Upper lobe of right lung (tissue), 1 donor: ENCODE measurements at places on chromosomes 16 and 17.
A peak's percentile ranks its signal among the peaks of the same experiment; 100 is the strongest.

DNA sequence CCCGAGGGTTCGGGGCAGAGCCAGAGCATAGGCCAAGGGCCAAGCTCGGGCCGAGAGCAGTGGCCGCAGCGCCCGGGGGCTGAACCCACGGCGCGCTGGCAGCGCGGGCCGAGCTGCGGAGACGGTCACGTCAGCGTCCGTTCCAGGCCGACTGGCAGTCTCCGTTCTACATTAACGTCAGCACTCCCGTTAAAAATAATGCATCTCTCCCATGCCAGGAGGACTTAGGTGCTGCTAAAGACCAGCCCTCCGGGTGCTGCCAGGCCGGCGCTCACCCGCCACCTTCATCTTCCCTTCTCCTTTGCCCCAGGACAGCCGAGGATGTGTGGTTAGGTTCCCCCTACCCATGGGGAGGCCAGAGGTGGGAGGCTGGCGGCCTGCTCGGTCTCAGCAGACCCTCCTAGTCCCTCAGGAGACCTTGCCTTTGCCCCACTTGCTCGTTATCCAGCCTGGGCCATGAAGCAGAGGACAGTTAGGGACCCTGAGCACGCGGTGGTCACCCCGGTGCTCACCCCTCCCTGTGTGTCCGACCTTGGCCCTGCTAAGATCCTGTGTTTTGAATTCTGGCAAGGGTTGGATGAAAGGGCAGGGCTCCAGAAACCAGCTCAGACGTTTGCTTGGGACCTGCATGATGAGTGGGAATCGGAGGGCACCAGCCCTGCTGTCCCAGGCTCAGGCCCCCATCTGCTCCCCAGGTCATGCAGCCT lies 572 bp downstream of the MPG start:
- DNase-seq = no peak

DNA sequence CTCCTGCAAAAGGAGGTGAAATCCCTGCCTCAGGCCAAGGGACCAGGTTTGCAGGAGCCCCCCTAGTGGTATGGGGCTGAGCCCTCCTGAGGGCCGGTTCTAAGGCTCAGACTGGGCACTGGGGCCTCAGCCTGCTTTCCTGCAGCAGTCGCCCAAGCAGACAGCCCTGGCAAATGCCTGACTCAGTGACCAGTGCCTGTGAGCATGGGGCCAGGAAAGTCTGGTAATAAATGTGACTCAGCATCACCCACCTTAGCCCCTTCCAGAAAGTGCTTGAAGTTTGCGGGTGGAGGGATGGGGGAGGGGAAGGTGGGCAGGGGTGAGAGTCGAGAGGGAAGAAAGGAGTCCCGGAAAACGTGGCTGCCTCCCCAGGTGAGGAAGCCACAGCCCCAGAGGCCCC lies 2.1 kb downstream of the MC1R start:
- DNase-seq = no peak

- no peak for DNase-seq
Observed at GRCh38 chr17:82599674-82600661, 48.3 kb downstream of the WDR45B start.

GRCh38 chr16:29812754-29813643 lies 1.0 kb downstream of the PRRT2 start:
- no peak for DNase-seq

- no peak for DNase-seq
Observed at GRCh38 chr17:76805319-76805718, 62.9 kb upstream of the MGAT5B start.

GRCh38 chr16:22736791-22737190 lies 77.2 kb upstream of the HS3ST2 start:
- no peak for DNase-seq

- peak; percentile 77 for DNase-seq
Observed at GRCh38 chr16:48537909-48538745, 71.9 kb downstream of the N4BP1 start.

DNA sequence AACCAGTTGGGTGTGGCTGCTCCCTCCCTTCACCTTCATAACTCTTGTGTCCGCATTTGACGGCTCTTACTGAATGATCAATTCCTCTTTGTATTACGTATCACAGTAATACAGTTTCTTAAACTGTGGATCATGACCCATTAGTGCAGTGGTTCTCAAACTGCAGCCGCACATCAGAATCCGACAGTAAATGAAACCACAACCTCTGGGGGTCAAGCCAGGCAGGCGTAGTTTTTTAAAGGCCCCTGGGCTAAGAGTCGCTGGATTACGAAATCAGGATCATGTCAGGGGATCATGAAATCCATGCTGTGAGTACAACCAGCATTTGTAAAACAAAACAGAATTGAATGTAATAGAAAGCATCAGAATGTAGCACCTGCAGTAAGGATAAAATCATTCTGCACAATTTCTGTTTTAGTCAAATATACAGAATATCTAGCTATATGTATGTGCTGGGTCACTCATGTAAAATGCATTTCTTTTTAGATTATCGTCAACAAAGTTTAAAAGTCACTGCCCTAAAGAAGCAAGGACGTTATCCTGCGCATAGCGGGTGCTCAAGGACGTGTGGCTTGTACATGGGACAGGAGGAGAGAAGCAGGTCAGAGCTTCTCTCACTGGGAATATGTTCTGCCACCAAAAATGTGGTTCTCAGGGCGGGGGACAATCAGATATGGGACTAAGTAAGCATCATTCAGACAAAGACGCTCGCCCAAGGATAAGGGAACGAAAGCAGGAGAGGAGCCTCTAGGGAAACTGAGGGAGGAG lies 113.1 kb downstream of the ZFHX3 start:
- DNase-seq = no peak

GRCh38 chr17:13415871-13416416 lies 185.8 kb downstream of the HS3ST3A1 start:
- DNase-seq = peak; percentile 70

DNA sequence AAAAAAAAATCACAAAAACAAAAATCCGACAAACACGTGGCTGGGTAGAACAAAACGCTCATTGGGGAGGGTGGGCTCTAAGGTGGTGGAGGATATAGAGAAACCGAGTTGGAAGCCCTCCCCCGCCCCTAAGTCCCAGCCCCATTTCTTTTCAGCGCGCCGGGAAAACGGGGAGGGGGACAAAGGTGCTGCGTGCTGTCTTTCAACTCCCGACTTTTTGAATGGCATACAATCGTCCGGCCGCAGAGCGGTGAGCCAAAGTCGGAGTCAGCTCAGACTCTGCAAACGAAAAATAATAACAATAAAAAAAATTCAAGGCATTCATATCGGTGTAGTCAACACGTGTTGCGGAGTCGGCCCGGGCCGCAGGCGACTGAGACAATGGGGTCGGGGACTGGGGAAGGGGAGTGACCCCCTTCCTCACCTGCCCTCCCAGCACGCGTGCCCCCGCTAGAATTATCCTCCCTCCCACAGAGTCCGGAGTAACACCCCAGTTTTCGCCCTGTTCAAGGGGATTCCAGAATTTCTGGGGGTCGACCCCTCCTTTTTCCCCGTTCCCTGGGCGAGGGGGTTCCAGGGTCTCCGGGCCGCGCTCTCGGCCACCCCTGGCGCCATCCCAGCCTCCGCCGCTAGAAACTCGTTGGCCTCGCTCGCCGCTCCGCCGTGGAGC lies 1.7 kb upstream of the IGF2BP1 start:
- no peak for DNase-seq

GRCh38 chr17:9522074-9522473 lies 53.5 kb downstream of the STX8 start:
- no peak for DNase-seq

- no peak for DNase-seq
Observed at GRCh38 chr16:88690341-88691128, 4.2 kb upstream of the SNAI3 start.

- DNase-seq = no peak
Observed at GRCh38 chr16:53480394-53480793, 22.6 kb downstream of the AKTIP start.

- DNase-seq = no peak
Observed at GRCh38 chr17:71224824-71225575, 895.8 kb upstream of the SOX9 start.

DNA sequence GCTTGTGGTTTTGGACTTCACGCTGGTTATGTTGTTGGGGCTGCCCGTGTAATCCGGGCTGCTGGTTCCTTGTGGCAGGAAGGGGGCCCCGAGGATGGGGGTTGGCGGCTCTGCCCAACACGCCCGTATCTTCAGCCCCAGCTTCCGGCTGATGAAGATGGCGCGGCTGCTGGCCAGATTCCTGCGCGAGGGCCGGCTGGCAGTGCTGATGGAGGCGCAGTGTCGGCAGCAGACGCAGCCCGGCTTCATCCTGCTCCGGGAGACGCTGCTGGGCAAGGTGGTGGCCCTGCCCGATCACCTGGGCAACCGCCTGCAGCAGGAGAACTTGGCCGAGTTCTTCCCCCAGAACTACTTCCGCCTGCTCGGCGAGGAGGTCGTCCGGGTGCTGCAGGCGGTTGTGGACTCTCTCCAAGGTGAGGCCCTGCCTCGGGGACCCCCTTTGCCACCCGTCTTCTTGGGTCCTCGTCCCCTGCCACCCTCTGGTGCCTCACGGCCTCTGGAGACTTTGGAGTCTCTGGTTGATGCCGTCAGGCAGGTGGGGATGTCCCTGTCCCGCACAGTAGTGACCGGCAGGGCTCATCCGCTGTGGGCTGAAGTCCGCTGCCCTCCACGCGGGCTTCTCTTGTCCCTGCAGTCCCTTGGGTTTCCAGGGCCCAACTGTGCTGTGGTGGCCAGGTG lies 2.2 kb downstream of the TELO2 start:
- DNase-seq = no peak

DNA sequence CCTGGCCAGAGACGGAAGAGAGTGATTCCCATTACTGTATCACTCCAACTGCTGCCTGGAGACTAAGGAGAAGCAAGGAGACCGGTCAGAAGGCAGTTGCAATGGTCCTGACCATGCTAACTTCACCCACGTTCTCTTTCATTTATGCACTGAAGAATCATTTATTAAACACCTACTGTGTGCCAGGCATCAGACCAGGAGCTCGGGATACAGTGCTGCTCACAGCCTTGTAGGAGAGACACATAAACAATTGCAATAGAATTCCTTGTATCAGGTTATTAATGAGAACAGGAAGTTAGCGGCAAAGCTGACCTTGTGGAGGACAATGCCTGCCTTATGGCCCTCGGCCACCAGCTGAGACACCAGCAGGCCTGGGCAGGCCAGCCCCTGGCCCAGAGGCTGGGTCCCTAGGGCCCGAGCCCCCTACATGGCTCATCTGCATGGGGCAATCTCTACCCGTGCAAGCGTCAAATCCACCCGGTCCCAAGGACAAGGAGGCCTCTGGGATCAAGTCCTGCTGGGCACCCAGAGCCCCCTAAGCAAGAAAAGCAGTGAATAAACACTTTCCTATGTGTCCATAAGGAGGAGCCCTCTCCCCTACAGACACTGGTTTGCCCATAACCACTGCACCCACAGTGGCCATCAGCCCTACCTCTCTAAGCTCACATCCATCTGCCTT lies 8.6 kb upstream of the ENPP7 start:
- no peak for DNase-seq

GRCh38 chr17:2905696-2906501 lies 109.7 kb downstream of the RAP1GAP2 start:
- no peak for DNase-seq

GRCh38 chr17:17091856-17092756 lies 49.8 kb downstream of the MPRIP start:
- DNase-seq = peak; percentile 30

DNA sequence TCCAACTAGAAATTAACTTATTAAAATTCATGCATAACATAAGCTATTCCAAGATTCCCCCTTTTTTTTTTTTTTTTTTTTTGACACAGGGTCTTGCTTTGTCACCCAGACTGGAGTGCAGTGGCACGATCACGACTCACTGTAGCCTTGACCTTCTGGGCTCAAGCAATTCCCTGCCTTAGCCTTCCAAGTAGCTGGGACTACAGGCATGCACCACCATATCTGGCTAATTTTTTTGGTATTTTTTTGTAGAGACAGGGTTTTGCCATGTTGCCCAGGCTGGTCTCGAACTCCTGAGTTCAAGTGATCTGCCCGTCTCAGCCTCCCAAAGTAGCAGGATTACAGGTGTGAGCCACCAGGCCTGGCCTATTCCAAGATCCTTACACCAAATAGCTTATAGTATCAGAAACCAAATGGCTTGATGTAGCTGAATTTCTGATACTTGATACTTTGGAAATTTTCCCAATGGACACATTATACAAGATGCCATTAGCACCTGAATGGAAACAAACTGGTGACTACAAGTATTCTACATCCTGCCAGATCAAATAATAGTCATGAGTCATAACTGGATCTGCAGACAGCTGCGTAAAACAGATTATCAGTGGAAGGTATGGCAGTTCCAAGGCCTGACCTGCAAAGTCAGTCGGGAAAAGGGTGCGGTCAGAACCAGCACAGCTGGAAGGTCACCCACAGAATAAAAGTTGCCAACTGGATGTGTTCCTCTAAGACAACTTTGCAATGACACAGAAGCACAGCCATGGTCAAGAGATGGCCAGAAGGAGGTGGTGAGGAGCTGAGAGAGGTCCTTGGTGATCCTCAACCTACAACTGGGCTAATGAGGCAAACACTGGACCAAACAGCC lies 14.5 kb downstream of the TUBG1 start:
- DNase-seq = no peak

GRCh38 chr17:16924696-16925440 lies 47.0 kb downstream of the TNFRSF13B start:
- DNase-seq = peak; percentile 46

DNA sequence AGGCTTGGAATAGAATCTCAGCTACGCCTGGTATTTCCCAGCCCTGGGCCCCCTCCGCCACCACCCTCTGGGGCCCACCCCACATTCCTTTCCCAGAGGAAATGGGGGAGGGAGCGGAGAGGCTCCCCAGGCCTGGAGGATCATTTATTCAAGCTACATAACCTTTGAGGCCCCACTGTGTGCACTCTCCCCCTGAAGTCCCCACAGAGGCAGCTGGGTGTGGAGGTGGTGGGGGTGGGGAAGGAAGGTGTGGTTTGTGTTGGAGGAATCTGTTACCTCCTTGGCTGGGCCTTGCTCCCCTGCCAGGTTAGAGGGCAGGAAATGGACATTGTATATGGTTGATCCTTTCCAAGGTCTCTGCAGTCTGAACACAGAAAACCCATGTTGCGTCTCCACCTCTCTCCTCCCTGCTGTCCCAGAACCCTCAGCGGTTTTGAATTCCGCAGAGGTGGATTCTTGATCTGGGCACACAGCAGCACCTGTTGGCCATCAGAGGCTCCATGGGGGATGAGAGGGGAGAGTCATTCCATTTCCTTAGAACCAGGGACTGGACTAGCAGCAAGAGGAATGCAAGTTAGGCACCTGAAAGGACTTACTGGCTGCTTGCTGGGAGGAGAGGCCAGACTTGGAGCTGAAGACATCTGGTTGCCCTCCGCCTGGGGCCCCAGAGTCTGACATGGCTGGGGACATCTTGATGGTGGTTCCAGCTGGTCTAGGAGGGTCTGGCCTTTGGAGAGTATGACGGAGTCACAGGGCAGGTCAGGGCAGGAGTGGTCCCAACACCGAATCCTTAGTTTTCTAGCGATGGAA lies 23.0 kb downstream of the ARHGAP23 start:
- no peak for DNase-seq

DNA sequence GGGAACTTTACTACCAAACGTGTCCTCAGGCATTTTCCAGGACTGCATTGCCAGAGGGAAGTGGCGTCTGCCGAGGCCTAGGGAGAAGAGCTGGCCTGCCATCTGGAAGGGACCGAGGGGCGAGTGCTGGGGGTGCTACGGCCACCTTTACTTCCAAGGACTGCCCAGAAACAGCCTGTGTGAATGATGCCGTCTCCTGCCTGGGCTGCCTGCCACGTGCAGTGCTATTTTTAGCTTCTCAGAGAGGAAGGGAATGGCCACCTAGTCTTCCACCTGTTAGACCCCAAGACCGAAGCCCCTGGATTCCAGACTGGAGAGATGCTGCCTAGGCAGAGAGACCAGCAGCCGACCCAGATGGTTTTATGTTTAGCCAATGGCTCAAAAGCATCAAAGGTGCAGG lies 57.2 kb downstream of the VAC14 start:
- no peak for DNase-seq
